ENCODE measurements at places on chromosomes 11 and 22. TPM values are rescaled to one million over a fixed set of nuclear protein-coding genes. Genes with fewer than 3 reads are reported as not detected.

DNA sequence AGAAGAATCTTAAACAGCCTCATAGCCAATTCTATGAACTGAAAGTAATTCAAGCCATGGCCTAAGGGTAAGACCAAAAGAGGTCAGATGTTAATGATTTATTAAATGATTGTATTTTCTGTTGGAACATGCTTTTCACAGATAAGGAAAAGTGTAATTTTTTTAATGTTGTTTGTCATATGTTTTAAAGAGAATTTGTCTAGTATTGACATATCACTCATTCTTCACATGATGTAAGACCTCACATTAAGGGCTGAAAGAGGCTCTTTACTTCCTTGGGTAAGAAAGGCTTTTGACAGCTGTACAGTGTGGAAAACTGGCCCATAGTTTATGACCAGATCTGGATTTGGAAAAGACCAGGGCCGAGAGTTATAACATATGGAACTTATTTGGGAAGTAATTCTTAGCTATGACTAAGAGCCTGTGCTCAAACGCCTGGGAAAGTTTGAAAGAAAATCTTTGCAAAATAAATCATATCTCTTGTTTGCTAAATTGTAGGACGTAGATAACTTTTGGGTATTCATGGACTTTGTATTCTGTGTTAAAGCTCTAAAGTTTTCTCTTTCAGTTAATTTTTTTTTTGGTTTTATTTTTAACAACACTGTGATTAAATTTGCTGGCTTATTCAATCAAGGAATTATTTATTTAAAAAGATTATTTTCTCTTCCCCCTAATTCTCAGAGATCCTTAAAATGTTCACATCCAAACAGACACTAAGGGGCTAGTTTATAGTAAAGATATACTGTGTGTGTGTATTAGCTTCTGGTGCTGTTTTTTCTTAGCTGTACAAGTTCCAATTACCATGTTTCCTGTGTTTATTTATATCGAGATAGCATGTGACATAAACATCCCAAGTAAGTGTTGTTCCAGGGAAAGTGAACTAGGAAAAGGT is 162.2 kb downstream of the ARHGAP42 start:
- DNase-seq: peak; percentile 58

DNA sequence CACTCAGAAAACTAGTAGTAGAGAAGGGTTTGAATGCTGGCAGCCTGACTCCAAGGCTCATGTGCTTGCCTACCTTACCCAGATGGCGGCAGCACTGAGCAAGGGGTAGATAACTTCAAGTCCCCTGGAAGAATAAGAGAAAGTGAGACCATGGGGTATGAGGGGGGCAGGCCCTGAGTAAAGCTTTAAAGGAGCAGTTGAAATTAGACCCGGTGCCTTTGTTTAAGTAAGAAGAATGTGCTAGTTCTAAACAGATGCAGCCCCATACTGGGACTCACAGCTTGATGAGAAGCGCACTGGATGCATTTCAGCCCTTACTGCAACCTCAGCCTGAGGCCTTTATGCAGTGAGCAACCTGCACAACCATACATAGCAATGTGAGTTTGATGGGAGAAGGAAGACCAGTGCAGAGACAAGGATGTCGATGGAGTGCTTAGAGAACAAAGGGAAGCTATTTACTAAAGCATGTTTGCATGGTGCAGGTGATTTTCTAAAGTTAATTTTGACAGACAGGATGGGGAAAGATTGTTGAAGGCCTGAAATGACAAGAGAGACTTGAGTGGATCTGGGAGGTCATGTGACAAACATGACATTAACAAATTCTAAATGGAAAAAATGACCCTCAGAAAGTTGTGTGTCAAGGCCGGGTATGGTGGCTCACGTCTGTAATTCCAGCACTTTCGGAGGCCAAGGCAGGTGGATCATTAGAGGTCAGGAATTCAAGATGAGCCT is 27.1 kb upstream of the TMA7B start:
- peak; percentile 18 for DNase-seq

DNA sequence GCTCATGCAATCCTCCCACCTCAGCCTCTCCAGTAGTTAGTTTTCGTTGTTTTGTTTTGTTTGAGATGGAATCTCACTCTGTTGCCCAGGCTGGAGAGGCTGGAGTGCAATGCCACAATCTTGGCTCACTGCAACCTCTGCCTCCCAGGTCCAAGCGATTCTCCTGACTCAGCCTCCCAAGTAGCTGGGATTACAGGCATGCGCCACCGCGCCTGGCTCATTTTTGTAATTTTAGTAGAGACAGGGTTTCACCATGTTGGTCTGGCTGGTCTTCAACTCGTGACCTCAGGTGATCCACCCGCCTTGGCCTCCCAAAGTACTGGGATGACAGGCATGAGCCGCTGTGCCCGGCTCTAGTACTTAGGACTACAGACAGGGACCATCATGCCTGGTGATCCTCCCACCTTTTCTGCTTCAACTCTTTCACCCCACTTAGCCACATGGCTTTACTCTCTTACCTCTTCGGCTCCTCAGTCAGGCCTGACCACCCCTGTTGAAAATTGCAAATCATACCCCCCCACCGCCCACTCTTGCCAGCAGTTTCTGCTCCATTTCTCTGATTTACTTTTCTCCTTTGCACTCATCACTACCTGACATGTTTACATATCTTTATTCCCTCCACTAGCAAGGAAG is 157.1 kb upstream of the GRK3 start:
- no peak for DNase-seq

Gene CAPN5
- total RNA-seq: 8.7 TPM

Gene BRSK2
- 0.06 TPM for total RNA-seq

- DNase-seq: no peak
These were observed 55.9 kb downstream of the BTG4 start for GRCh38 chr11:111456086-111456858.

DNA sequence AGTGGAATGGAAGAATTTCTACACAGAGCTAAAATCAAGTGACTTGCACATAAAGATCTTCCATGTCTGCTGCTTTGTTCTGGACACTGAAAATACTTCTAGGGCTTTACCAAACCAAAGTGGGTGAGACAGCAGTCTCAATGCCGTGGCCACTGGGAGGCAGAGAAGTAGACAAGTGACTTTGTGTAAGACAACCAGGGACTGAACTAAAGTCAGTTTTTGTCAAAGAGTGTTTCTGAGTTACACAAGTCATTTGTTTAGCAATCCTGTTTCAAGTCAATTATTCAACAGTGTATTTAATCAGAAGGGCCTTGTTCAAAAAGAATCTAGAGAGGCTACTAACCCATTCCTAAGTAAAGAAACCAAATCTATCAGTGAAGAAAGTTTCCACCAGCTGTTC is 46.6 kb downstream of the TCP11L1 start:
- DNase-seq: no peak

DNA sequence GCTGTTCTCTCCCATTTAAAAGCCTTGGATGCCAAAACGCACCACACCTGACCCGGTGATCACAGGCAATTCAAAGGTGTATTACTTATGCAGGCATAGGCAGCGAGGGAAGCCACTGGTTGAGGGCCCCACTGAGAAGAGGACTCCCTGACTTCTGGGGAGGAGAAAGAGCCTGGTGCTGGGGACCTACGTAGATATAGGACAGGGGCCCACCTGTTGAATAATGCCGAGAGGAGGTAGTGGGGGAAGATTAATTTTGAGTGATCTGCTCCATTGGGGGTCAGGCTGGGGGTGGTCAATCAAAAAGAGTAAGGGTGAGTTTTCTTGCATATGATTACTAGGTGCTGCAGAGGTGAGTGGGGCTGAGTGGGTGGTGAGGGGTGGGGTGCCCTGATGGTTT is 7.8 kb downstream of the LMO2 start:
- no peak for DNase-seq

Gene KCNE3
- not detected for total RNA-seq

Gene C1QTNF6
- total RNA-seq: 3.4 TPM

Gene TMEM135
- total RNA-seq: 6.0 TPM

DNA sequence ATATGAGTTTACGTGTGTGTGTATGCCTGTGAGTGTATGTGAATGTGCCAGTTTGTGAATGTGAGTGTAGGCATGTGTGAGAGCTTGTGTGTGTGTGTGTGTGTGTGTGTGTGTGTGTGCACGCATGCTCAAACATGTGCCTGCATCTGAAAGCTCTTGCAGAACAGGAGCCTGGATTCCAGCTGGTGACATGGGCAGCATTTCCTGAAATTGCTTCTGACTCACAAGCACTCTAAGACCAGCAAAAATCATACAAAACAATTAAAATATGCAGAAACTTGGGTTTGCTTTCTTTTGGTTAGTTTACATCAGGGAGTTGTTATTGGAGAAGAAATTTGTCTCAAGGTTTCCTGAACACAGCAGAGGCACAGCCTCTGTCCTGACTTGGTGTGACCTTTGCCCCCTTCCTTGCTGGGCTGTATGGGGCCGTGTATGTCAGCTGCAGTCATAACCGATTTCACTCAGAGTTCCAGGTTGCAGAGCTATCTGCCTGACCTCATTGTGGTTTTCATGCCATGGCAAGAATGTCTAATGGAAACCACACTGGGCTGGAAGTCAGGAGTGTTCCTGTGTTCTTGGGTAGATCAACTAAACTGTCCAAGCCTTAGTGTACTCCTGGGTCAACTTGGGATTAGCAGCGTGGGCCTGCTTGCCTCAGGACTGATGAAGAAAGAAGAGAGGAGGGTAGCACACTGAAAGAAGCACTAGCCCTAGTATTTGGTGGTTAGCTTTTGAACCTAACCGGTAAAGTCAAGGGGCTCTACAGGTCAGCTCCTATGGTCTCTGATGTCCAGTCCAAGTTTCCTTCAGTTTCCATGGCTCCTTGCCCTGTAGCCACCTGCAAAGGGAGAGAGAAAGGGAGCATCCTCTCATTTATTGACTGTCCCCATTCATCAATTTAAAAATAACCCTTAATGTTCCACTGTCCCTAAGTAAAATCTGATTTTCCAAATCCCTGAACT is 143.7 kb downstream of the SNX19 start:
- DNase-seq: peak; percentile 73

Gene WT1
- total RNA-seq: not detected

GRCh38 chr11:65266210-65266609 is 4.4 kb downstream of the POLA2 start:
- DNase-seq: no peak

DNA sequence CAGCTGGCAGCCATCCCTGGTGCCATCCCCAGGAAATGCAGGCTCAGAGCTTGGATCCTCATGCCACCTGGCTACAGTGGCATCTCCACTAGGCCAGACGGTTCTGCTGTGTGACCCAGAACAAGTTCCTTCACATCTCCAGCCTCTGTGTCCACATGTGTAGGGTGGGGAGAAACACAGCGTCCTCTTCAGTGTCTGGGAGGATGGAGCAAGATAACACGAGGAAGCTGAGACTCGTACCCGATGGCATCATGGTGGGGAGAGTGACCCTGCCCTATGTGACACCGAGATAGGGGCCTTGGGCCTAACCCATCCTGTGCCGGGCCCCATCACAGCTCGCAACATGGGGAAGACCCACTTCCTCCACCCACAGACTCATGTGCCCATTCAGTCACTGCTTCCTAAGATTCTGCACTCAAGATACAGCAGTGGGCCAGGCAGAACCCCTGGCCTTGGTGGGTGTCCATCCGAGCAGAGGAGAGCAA is 78.5 kb downstream of the MORC2 start:
- no peak for DNase-seq
